ENCODE measurements at places on chromosomes 2 and 18. TPM values are rescaled to one million over a fixed set of nuclear protein-coding genes. Genes with fewer than 3 reads are reported as not detected.

Gene IL36B
- not detected for polyA plus RNA-seq

DNA sequence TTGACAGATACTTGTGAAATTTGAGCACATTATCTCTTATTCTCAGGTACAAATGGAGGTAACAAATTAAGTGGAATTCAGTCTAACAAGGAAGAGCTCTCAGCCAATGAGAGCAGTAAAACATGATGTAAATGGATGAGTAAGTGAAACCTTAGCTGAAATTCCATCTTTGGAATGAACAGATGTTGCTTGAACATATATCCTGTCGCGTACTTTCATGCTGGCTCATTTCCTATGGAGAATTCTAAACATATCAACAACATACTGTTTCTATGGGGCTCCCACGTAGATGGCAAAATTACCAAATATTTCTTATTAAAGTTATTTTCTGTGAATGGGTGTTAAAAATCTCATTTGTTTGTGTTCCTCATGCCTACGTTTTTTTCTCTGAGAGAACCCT, 256.3 kb upstream of the LINC00305 start:
- H3K27me3 ChIP-seq: no peaks in the 10 kb centered on the region
- no peak overlapping the region for H3K27ac ChIP-seq
- DNase-seq: no peak
- no peaks in the 10 kb centered on the region for H3K36me3 ChIP-seq
- no peaks in the 10 kb centered on the region for H3K4me1 ChIP-seq
- H3K4me3 ChIP-seq: no peak overlapping the region

Gene STPG4
- not detected for polyA plus RNA-seq

DNA sequence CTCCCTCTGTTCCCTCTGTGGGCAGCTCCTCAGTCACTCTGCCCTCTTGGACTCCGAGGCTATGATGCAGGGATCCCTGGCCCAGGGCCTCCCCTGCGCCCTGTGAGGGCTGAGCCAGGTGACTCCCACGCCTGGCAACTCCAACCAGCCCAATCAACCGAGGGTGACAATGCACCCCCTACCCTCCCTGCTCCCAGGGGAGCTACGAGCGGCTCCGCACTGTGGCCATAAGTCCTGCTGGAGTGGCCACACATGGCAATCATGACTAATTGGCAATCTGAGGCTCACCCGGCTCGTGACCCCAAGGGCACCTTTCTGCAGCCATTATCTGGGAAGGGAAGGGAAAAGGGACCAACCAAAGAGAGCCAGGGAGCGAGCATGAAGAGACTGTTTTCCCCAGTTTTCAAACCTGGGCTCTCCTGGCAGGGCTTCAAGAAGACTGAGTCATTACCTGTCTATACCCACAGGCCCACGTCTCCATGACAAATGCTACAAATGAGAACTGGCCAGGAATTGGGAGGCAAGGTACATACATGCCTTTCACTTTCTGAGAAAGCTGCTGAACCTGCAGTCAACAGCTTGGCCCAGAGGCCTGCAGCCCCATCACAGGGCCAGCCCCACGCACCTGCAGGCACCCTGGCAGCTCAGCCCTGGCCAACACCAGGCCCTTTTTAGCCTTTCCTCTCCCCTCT, 45.1 kb downstream of the RPL31 start:
- no peaks in the 10 kb centered on the region for H3K36me3 ChIP-seq
- DNase-seq: peak; percentile 52
- H3K27me3 ChIP-seq: no peaks in the 10 kb centered on the region
- no peak overlapping the region for H3K4me3 ChIP-seq
- H3K27ac ChIP-seq: no peak overlapping the region

- no peaks in the 10 kb centered on the region for H3K4me1 ChIP-seq
- H3K27ac ChIP-seq: no peak overlapping the region
- H3K36me3 ChIP-seq: peaks cover 2% of the 10 kb centered on the region
- peak overlapping the region; percentile 82 for H3K4me3 ChIP-seq
These were observed 859 bp downstream of the GREB1L start for GRCh38 chr18:21242780-21243401.

DNA sequence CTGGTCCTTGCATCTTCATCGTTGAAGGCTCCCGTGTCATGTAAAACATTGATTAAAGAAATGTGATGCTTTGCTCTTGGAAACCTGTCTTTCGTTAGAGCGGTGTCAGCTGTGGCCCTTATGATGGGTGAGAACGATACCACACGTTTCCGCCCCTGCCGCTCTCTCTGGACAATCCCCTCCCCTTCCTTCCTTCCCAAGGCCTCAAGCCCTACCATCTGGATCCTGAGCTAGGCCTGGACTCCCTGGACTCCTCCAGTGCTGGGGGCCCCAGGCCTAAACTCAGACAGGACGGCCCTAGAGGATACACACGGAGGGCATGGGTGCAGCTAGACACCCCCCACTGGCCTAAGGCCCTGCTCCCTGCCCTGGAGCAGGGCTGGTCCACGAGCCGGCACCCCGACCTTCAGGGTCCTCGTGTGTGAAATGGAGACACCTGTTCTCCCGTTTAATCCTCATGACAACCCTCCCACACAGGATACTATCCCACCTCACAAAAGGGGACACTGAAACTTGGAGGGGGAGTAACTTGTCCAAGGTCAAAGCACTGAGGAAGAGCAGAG, 13.2 kb downstream of the BIN1 start:
- no peak overlapping the region for H3K4me3 ChIP-seq
- no peak for DNase-seq
- H3K36me3 ChIP-seq: no peaks in the 10 kb centered on the region
- H3K27me3 ChIP-seq: no peaks in the 10 kb centered on the region

Gene SKA1
- not detected for polyA plus RNA-seq

DNA sequence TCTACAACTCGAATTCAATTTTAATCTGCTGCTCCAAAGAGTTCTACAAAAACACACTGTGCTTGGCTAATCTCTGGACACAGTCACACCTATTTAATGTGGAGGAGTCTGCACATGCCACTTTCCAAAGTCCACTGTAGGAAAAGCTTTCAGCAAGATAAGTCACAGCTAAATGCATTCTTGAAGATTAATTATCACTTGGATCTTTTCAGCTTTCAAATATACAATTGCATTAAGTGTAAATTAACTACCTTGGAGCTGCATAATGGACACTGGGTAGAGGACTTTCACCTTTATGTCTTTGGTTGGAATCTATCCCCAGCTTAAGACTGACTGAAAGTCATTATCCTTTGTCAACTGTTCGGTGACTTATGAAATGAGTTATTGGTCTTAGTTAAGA, 565.1 kb downstream of the PIK3C3 start:
- no peaks in the 10 kb centered on the region for H3K27me3 ChIP-seq
- no peaks in the 10 kb centered on the region for H3K4me1 ChIP-seq
- H3K4me3 ChIP-seq: no peak overlapping the region
- no peaks in the 10 kb centered on the region for H3K36me3 ChIP-seq
- no peak overlapping the region for H3K27ac ChIP-seq
- DNase-seq: no peak

- no peak overlapping the region for H3K4me3 ChIP-seq
- H3K27me3 ChIP-seq: no peaks in the 10 kb centered on the region
- peak; percentile 91 for DNase-seq
- no peaks in the 10 kb centered on the region for H3K36me3 ChIP-seq
- H3K27ac ChIP-seq: no peak overlapping the region
These were observed 182.0 kb downstream of the TCF4 start for GRCh38 chr18:55405893-55406406.

GRCh38 chr2:33083699-33084387, 137.1 kb downstream of the LTBP1 start:
- H3K4me3 ChIP-seq: no peak overlapping the region
- peaks cover 8% of the 10 kb centered on the region for H3K4me1 ChIP-seq
- no peaks in the 10 kb centered on the region for H3K27me3 ChIP-seq
- no peaks in the 10 kb centered on the region for H3K36me3 ChIP-seq
- no peak for DNase-seq

- no peak for DNase-seq
- no peaks in the 10 kb centered on the region for H3K36me3 ChIP-seq
- H3K4me1 ChIP-seq: no peaks in the 10 kb centered on the region
- H3K27ac ChIP-seq: no peak overlapping the region
These were observed 12.6 kb upstream of the EPB41L3 start for GRCh38 chr18:5556310-5556974.

GRCh38 chr2:205869439-205869838, 187.1 kb downstream of the NRP2 start:
- DNase-seq: no peak
- H3K27me3 ChIP-seq: no peaks in the 10 kb centered on the region
- no peak overlapping the region for H3K4me3 ChIP-seq
- H3K27ac ChIP-seq: no peak overlapping the region
- H3K4me1 ChIP-seq: peaks cover 2% of the 10 kb centered on the region

DNA sequence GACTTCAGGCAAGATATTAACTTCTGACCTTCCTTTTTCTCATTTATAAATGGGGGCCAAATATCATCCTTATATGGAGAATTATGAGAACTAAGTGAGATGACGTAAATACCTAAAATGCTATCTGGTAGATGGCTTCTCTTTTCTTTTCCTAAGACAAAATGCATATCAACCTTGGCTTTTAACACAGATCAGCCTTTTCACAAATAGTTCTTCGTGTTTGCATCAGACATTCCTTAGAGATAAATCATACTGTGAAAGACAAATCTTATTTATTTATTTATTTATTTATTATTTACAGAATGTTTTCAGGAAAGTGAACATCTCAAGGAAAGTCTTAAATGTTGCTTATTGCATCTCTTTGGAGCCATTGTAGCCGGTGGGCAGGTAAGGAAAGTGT, 62.8 kb downstream of the NBEAL1 start:
- no peaks in the 10 kb centered on the region for H3K27me3 ChIP-seq
- H3K36me3 ChIP-seq: peaks cover 2% of the 10 kb centered on the region
- peaks cover 2% of the 10 kb centered on the region for H3K4me1 ChIP-seq
- no peak for DNase-seq
- no peak overlapping the region for H3K4me3 ChIP-seq
- H3K27ac ChIP-seq: no peak overlapping the region

Gene CCDC121
- 2.4 TPM for polyA plus RNA-seq

- H3K36me3 ChIP-seq: no peaks in the 10 kb centered on the region
- H3K4me1 ChIP-seq: no peaks in the 10 kb centered on the region
- no peaks in the 10 kb centered on the region for H3K27me3 ChIP-seq
- DNase-seq: no peak
- H3K27ac ChIP-seq: no peak overlapping the region
These were observed 1.6 kb upstream of the PUM2 start for GRCh38 chr2:20352230-20352578.

Gene RAB27B
- 1.1 TPM for polyA plus RNA-seq

Gene STRN
- 6.1 TPM for polyA plus RNA-seq

Gene ZNF407
- 3.0 TPM for polyA plus RNA-seq
